Activated naive CD8-positive, alpha-beta T cell treated with anti-CD3 and anti-CD28 coated beads for 36 hours (primary cell): ENCODE measurements at places on chromosomes 3 and 15.

GRCh38 chr3:38454178-38454883 is 641 bp downstream of the ACVR2B start:
- peak; percentile 43 for DNase-seq

GRCh38 chr15:58535337-58535736 is 103.5 kb downstream of the LIPC start:
- no peak for DNase-seq

- no peak for DNase-seq
Observed at GRCh38 chr3:42589382-42590109, 1.1 kb upstream of the SS18L2 start.

DNA sequence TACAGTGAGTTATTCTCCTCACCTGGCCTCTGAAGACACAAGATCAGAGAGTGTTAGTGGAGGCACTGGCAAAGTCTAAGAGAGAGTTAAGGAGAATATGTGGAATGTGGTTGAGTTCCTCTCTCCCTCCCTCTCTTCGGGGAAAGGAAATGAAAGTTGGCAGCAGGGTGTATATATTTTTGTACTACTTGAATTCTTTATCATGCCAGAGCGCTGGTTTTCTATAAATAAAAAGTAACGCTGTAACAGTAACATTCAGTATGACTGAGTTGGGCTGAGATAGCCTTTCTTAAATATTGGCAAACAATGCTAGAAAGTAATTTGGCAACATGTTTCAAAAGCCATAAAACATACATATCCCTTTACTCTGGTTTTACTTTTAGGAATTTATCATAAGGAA is 77.5 kb upstream of the TNFAIP8L3 start:
- no peak for DNase-seq

DNA sequence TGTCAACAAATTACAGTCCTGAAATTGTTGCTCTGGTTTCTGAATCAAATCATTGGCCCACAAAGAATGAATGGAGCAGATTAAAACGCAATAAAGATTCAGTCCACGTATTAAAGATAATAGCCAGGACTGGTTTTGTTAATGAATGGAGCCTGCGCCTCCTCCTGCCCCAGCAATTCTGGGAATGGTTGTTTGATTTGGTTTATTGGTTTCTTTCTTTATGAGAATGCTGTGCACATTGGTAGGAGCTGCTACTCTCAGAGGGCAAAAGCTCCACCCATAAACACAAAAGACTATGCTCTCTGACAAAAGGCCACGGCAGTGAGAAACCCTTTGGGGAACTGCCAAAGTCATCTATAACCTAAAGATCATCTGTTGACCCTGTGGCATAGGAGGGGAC is 261.1 kb downstream of the ABHD5 start:
- no peak for DNase-seq

- DNase-seq: no peak
Observed at GRCh38 chr3:122084799-122085198, 29.6 kb downstream of the CD86 start.

GRCh38 chr15:78708713-78709260 is 67.8 kb upstream of the CHRNB4 start:
- DNase-seq: no peak

DNA sequence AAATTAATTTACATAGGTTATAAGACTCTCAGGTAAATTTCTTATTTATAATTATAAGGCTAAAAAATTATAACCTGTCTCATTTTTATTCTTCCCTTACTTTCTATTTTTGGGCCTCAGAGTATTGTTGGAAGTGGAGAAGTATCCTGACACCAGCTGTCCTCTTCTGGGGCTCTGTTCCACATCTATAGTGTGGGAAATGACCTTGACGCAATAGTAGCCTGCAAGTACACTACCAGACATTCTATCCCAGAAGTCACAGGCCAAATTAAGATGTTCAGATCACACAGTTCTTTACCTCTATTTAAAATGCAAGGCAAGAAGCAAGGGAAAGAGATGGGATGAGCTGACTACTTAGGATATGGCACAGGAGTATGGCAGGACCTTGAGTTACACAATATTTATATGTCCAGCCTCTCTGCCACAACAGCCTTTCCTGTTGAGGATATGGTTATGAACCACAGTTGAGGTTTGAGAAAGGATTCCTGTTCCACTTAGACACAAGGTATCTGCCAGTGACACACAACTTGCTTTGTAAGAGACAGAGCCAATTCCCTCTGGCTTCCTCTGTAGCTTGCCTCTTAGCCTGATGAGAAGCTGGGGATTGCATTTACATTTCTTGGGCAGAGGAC is 158.0 kb upstream of the IL12A start:
- no peak for DNase-seq

DNA sequence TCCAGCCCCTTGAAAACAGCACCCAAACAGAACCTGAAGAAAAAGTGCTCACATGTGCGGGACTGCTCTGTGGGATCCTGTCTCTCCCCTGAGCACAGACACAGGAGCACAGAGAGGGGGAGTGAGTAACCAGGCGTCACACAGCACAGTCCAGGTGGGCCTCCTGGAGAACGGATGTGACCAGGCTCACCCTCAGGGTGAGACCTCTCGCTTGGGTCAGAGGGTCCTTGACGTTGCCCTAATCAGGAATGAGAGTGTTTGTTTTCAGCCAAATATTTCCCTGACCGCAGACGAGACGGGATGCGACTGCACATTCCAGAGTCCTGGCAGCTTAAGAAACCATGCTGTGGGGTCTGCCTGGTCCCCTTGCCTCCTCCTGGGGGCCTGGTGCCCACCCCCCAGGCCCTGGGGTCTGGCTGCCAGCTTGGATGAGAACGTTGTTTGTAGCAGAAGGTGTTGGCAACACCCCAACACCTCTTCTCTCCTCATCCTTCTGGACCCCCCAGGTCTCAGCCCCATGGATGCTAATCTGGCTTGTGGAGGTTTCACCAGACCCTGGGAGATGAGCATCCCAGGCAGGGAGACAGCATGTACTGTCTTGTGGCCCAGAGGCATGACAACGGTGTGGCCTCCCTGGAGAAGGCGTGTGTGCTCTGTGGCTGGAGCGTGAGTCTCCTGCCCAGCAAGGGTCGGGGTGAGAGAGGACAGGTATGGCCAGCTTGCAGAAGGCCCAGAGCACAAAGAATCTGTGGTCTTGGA is 42.1 kb upstream of the SLC6A6 start:
- no peak for DNase-seq

DNA sequence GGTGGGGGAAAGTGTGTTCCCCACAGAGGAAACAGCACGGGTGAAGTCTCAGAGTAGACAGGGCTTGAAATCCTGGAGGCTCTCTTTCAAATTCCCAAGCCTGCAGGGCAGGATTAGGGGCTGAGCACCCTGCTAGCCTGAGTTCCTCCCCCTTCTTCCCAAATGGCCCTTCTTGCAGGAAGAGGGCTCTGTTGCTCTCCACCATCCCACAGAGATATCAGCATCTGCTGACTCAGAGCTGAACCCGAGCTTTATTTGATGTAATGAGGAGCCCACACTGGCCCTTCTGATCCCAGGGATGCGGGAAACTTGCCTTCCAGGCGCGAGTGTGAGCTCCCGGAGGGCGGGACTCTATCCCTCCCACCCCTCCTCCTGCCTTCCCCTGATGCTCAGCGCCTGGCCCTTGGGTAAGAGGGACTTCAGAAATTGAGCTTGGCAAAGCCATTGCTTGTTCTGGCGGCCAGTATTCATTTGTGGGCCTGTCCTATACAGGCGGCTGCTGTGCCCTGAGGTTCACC is 1.4 kb upstream of the STRA6 start:
- DNase-seq: no peak

DNA sequence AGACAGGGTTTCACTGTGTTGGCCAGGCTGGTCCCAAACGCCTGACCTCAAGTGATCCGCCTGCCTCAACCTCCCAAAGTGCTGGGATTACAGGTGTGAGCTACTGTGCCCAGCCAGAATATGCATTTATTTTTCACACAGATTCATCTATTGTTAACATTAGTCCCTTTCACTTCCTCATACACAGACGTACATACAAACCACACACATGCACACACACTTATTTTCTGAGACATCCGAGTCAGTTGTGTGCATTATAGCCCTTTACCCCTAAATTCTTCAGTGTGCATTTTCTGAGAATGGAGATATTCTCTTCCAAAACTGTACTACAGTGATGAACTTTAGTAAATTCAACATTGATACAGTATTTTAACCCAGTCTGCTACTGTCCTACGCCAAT is 15.0 kb upstream of the MEX3B start:
- no peak for DNase-seq

- no peak for DNase-seq
Observed at GRCh38 chr15:89910891-89911626, 1.7 kb downstream of the ARPIN start.

DNA sequence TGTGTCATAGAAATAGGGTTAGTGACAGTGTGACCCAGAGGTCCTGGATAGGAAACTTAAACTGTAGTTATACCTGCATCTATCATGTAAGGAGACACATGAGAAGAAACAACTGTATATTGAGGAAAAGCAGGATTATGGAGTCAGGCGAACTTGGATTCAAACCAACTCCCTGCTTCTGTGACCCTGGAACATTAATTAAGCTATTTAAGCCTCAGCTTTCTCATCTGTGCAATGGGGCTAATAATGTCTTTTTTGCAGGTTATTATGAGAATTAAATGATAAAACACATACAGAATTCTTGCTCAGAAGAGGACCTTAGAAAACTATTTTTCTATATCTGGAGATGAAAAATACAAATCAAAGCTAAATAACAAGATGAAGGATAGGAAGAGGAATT is 481.8 kb downstream of the MECOM start:
- no peak for DNase-seq

- DNase-seq: no peak
Observed at GRCh38 chr3:45993421-45994027, 2.1 kb downstream of the FYCO1 start.

- DNase-seq: no peak
Observed at GRCh38 chr15:78999636-79000035, 54.8 kb upstream of the CTSH start.

DNA sequence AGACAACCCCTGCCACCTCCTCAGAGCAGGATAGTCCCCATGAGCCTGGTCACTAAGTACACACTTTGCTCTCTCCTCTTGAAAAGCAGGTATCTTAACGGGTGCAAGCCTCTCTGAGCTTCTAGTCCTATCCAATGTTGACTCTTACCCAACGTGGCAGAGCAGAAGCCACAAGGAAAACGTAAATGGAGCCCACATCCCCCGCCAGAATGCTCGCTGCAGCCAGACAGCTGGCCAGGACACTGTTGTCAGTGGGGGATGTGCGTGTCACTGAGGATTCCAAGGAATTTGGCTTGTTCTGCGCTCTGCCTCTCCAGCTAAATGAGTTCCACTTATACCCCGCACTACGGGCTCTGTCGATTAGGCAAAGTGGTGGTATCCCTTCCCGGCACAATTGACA is 67.8 kb upstream of the IGF1R start:
- DNase-seq: no peak

- no peak for DNase-seq
Observed at GRCh38 chr3:189320511-189320910, 148.7 kb downstream of the TPRG1 start.

DNA sequence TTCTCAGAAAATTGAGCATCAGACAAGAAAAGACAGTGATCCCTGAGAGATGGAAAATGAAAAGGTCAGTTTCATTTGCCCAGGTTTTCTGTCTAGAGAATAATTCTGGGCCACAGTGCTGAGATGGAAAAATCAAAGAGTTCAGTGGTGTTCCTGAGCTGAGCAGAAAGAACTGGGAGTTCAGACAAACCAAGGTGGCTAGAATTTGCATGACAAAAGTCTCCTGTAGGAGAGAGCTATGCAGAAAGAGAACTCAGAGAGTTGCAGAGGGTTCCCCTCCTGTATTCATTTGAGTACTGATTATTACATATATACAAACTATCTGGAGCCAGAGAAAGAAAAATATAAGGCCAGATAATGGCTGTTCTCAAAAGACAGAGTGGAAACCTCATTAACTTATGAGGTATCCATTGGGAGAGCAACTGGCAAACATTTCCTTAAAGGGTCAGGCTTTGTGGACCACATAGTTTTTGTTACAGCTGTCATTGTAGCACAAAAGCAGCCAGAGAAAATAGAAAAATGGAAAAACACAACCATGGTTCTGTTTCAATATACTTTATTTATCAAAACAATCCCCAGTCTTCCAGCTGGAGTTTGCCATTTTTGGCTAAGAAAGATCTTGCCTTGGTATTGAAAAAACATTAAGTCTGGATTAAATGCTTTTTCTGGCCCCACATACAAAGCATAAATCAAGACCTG is 1004.1 kb downstream of the TBL1XR1 start:
- DNase-seq: no peak

DNA sequence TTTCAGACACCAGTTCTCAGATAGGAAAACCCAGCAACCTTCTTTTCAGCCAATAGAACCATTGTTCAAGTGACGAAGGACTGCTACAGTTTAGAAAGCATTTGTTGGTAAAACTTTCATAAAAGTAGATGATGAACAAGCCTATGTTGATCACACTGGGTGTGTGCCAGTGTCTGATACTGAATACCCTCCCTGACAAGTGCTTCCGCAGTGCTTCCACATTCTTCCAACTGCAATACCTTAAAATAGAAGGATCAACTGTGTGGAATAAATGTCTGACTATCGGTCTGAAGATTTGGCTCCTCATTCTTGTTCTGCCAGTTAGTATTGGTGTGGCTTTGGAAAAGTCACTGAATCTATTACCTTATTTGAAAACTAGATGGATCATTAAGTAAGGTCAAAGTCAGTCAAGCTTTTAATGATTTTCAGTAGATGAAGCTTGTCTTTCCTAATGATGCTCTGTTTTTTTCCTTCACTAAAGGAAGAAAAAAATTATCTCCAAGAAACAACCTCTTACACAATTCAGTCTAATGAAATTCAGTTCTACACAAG is 479.4 kb upstream of the CBLB start:
- no peak for DNase-seq

DNA sequence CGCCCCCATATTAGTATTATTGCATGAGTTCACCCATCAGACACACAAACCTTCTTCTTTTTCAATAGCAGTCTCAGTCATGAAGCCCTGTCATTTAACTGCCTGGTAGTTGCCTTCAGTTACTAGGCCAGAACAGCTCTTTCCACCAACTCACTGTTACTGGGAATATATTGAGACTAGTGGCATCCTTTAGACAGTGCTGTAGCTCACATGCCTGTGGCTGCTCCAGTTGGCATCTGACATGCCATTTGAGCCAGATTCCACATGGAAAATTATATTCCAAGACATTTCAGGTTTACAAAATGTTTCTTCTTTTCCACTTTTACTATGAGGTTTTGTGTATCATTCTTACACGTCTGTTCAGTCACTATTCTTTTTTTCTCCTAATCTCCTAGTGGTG is 146.1 kb downstream of the GHSR start:
- no peak for DNase-seq

DNA sequence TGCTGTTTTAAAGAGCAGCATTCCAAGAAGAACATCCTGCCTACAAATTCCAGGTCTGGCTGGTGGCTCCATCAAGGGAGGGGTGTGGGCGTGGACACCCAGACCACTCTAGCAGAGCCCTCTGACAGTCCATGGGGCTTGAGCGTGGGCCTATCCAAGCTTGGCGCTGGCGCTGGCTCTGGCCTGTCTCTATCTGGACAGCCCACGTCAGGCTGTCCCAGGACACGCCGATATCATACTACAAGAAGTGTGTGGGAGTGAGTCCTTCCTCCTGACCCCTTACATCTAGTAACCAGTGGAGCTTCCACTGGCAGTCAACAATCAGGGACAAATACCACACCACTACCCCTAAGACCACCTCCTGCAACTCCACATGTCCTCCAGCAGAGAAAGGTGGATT is 17.1 kb upstream of the DUSP7 start:
- no peak for DNase-seq
